AG08395 (cell line): ENCODE measurements at places on chromosomes 2 and 18.

GRCh38 chr2:189631849-189632248 lies 29.4 kb upstream of the ASNSD1 start:
- DNase-seq, result no peak

GRCh38 chr18:26909599-26910290 lies 44.2 kb upstream of the AQP4 start:
- DNase-seq, result no peak

GRCh38 chr2:40164736-40165508 lies 287.0 kb downstream of the SLC8A1 start:
- no peak for DNase-seq

GRCh38 chr2:181152701-181153100 lies 172.3 kb downstream of the UBE2E3 start:
- no peak for DNase-seq

DNA sequence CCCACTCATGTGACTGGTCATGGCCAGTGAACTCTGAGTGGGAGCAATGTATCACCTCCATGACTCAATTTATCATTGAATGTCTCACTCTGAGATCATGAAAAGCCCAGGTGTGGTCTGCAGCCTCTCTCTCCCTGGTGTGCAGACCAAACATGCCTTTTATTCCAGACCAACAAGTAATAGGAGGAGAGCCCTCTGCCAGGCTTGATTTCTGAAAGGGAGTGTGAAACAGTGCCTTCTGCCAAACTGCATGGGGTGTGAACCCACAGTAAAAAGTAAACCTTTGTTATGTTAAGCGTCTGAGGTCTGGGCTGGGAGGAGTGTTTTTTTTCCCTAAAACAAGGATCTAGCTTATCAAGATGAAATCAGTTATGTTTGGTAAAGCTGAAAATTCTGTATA lies 601.2 kb downstream of the ADCYAP1 start:
- no peak for DNase-seq

DNA sequence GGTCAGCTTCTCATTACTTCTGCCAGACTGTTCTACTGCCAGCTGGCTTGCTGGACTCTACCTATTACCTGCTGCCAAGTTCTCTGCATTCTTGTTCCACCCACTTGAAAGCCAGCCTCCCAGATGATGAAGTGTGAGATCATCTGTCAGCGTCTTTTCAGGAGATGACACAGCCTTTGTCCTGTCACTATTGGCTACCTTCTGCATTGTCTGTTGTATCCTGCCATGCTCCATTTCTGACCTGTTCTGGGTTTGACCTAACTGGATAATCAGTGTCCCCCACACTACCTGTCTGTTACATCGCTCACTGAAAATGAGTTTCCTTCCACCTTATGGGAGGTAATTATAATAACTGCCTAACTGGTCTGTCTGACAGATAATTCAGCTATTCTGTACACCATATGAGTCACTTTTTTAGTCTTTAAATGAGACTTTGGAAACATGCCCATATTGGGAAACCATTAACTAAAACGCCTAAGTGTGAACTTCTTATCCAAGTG lies 520.6 kb downstream of the METTL4 start:
- no peak for DNase-seq
